ENCODE measurements at places on chromosomes 16 and 17.

GRCh38 chr17:48529683-48530009, 1.2 kb downstream of the HOXB1 start:
- DNase-seq, result no peak

GRCh38 chr16:78916928-78917545, 683.5 kb downstream of the MAF start:
- DNase-seq, result peak; percentile 2

- no peak for DNase-seq
These were observed 81.9 kb downstream of the TUBD1 start for GRCh38 chr17:59810894-59811153.

DNA sequence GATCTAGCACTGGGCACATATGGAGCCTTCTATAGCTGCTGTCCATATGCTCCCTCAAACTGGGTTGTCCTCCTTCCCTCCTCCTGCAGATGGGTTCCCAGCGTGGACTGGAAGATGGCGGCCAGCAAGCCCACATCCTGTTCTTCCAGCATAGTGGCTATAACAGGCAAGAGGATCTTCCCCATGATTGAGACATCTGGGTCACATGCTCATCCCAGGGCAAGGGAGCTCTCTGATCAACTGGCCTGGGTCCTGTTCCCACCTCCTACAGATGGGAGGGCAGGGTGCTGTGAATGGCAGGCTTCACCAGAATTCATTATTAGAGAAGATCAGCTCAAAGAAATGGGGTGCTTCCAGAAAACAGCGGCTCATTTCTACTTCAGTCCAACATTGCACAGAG, 210.2 kb downstream of the PARN start:
- no peak for DNase-seq

GRCh38 chr16:31357324-31358109, 2.5 kb downstream of the ITGAX start:
- no peak for DNase-seq

DNA sequence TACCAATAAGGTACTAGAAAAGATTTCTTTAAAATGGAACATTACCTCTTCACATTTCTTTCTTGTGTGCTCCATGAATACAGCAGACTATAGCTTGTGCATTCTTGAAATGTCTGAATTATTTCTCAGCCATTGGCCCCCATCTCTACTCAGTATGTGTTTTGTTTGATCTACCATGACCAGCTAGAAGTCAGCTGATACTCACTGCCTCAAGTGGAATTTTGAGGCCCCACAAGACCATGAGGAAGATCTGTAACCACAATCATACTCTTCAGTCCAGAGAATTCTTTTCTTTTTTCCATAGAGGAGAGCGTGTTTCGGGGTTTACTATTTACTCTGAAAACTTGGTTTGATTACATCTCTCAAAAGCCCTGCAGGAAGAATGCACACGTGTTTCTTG, 319.1 kb downstream of the TOX3 start:
- no peak for DNase-seq

GRCh38 chr16:4263504-4264436, 9.1 kb downstream of the TFAP4 start:
- peak; percentile 37 for DNase-seq

- no peak for DNase-seq
These were observed 25.5 kb upstream of the CCR7 start for GRCh38 chr17:40590742-40591141.

GRCh38 chr16:49739381-49739780, 116.5 kb downstream of the ZNF423 start:
- DNase-seq, result peak; percentile 8
